ENCODE measurements at places on chromosomes 7 and 10. TPM values are rescaled to one million over a fixed set of nuclear protein-coding genes. Genes with fewer than 3 reads are reported as not detected.

GRCh38 chr10:62818426-62819011 is 2.4 kb upstream of the EGR2 start:
- no peak for ATAC-seq

GRCh38 chr10:74883428-74883827 is 57.0 kb downstream of the KAT6B start:
- no peak for ATAC-seq

GRCh38 chr7:2860627-2861133 is 16.6 kb upstream of the GNA12 start:
- no peak for ATAC-seq

DNA sequence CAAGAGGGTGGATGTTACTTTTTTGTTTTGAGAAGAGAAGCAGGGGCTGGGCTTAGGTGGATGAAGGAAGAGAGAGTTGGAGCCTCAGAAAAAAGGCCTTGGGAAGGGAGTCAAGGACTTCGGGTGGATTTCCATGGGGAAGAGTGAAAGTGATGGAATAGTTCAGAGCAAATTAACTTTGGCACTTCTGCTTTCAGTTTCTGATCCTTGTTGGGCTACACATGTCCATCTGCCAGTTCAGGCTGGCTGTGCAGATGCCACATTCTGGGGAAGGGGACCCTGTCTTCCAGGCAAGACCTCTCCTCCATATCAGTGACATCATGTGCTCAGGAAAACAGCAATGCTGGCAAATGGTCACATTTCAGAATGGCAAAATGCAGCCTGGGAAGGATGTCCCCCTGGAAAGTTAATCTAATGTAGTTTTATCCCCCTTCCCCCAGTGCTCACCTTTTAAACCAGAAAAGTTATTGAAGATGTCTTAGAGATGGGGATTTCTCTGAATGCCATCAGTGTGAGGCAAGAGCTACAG is 86.0 kb downstream of the WDFY4 start:
- no peak for ATAC-seq

DNA sequence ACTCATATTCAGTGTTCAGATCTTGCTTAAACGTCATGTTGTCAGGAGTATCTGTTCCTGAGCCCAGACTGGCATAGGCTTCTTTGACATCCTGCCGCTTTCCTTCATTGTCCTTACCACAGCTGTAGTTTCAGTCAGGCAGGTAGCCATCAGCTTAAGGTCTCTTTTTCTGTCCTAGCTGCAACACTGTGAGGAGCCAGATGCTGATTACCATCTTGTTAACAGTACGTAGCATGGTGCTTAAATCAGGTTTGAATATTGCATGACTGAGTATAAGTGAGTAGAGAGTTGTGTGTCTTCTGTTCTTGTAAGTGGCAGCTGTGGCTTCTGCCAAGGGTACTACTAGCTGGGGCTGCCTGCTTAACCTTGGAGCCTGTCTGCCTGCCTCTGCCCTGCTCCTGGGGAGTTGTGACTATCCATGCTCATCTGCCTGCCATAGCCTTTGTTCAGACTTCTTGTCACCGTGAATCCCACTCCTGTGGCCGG is 92.6 kb downstream of the MAPK8 start:
- ATAC-seq: no peak

GRCh38 chr7:102973096-102973802 is 60.4 kb downstream of the LRRC17 start:
- no peak for ATAC-seq

GRCh38 chr10:127331696-127332095 is 135.3 kb upstream of the INSYN2A start:
- no peak for ATAC-seq

- ATAC-seq: no peak
Observed at GRCh38 chr7:117381362-117381761, 45.9 kb downstream of the ASZ1 start.

DNA sequence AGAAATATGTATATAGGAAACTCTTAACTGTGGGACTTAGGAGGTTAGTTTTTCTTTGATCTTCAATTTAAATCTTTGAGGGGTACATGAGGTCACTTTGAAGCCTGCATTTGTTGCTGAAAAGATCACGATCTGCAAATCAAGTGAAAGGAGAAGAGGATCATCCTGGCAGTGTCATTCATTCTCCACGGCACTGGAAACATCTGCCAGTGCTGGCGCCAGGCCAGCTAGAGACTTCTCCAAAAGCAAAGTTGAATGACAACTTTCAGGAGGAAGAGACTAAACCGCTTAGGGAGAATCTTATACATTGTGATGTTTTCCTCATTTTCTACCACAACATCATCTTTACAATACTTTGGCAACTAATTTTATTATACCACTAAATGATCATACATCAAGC is 42.5 kb downstream of the MRC1 start:
- no peak for ATAC-seq

GRCh38 chr7:68692511-68692910 is 905.8 kb upstream of the AUTS2 start:
- no peak for ATAC-seq

- no peak for ATAC-seq
Observed at GRCh38 chr10:93741367-93741766, 16.4 kb upstream of the LGI1 start.

DNA sequence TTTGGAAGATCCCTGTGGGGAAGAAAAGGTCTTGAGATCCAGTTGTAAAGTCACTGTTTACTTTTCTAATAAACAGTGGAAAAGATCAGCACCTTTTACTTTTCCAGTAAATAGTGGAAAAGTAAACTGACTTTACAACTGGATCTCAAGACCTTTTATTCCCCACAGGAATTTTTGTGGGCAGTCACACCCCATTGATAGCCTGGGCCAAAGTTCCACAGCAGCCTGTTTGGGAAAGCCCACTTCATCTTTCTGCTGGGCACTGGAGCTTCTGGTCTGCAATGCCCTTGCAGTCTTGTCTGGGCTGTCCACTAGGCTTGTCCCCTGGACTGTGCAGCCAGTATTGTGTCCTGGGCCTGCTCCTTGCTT is 50.2 kb downstream of the ADCY1 start:
- no peak for ATAC-seq

DNA sequence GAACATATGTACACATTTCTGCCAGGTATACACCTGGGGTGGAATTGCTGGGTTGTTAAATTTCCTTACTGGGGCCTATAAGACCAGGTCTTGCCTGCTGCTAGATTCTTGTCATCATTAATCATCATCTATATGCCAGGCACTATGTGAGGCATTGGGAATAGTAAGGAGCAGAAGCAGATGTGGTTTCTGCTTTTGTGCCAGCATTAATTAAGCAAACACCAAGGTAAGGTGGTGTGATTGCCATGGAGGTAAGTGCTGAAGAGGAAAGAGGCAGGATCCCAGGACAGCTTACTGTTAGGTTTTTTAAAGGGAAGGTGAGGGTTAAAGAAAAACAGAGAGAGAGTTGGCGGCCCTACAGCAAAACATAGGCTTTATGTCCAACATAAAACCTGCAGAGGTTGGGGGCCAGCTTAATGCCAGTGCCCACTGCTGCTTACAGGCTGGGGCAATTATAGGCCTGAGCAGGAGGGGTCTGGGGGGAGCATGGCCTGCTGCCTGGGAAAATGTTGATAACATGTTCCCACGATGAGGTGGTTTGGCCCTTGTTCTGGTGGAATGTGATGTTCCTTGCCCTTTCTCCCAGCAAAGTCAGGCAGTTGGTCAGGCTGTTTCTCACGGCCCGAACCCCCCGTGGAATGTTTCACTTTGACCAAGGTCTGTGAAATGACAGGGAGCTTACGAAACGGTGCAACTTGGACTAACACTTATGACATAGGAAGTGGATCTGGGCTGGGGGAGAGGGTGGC is 93.9 kb downstream of the RBM20 start:
- no peak for ATAC-seq

Gene GPER1
- total RNA-seq: 7.3 TPM

Gene GIMAP6
- 15.7 TPM for total RNA-seq

Gene PNLIPRP1
- total RNA-seq: not detected

Gene CTNNA3
- 7.8 TPM for total RNA-seq

Gene CRHR2
- 0.47 TPM for total RNA-seq
